ENCODE measurements at places on chromosomes 6 and 20.

DNA sequence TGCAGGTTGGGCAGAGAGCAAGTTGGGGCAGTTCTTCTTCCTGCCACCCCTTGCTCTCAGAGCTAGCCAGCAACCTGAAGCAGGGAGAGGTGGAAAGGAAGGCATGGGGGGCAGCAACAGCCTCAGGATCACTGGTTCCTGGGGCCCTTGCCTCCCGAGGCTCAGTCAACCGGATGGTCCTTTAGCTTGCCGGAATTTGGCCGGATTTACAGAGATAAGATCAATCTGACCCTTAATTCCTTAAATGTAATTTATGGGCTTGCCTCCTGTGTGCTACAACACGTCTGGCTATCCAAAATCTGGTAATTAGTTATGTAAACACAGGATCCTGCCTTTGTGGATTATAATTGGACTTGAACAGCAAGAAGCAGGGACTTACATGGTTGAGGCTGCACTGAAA lies 19.5 kb upstream of the TCP11 start:
- no peak for DNase-seq

DNA sequence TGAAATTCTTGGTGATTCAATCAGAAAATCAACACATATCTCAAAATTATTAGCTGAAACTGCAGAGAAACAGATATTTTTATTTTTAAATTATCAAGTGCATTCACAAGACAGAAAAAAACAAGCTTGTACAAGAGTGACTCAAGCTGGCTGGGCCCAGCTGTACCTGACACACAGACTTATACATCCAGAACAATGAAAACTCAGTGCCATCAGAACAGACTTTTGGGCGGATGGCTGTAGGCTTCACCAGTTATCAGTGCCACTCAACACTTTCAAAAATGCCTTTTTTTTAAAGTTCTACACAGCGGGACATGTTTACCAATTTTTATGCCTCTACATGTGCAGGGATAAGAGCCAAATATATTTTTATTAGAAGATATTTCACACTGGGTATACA lies 102.8 kb downstream of the MYB start:
- no peak for DNase-seq

DNA sequence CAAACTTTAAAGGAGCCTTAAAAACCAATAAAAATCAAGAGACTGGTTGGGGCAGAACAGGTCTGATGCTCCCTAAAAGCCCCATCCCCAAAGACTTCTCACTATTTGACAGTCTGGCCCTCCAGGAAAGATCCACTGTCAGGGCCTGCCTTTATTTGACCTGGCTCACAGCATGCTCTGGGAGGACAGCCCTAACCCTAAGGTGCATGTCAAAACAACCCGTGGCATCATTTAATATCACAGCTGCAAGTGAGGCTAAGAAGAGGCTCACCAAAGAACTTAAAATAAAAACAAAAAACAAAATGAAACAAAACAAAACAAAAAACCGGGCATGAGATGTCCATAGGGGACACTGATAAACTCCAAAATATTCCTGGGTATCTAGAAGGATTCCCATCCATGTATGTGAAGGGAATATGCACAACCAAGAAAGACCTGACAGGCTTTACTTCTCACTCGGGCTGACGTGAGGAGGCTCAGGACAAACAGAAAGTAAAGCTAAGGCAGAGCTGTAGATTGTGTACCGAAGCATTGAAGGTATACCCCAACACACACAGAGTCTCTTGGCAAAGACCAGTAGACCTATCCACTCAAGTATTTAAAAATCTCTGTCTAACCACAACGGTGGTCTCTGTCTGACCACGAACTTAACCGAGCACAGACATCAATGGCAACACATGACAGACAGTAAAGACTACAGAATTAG lies 57.3 kb downstream of the AHI1 start:
- DNase-seq, result no peak

GRCh38 chr6:136137008-136137692 lies 113.0 kb downstream of the MTFR2 start:
- no peak for DNase-seq

GRCh38 chr6:149082320-149082719 lies 235.2 kb upstream of the TAB2 start:
- peak; percentile 76 for DNase-seq

DNA sequence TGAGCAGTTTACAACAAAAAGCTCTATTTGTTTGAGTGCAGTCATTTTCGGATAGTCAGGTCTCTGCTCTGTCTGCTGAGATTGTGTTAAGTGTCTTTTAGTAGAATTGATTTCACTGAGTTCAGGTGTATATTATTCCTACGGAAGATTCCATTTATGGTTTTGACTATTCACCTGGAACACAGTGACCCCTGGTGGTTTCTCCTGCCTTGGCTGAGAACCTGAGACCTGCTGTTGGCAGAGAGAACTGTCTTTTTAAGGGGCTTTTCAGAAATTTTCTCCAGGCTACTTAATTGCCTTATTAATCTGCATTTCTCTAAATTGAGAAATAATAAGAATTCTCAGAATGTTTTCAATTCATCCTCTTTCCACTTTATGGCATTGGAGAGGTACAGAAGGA lies 508.0 kb downstream of the TBC1D32 start:
- peak; percentile 4 for DNase-seq
